ENCODE measurements at places on chromosomes 4 and X. TPM values are rescaled to one million over a fixed set of nuclear protein-coding genes. Genes with fewer than 3 reads are reported as not detected.

Gene HSFX3
- polyA plus RNA-seq, result not detected

Gene S100P
- polyA plus RNA-seq, result 3.9 TPM

Gene SMIM31
- polyA plus RNA-seq, result not detected

Gene ADAM29
- polyA plus RNA-seq, result not detected

Gene MAOB
- not detected for polyA plus RNA-seq

Gene ZNF674
- 1.4 TPM for polyA plus RNA-seq

Gene FAM50A
- polyA plus RNA-seq, result 35.6 TPM

Gene CT47A1
- polyA plus RNA-seq, result not detected

Gene ABLIM2
- 0.44 TPM for polyA plus RNA-seq

Gene UGT2A3
- not detected for polyA plus RNA-seq

Gene TMSB15A
- polyA plus RNA-seq, result not detected

Gene LONRF3
- 2.8 TPM for polyA plus RNA-seq

Gene FRAS1
- not detected for polyA plus RNA-seq

Gene GUCY1A1
- polyA plus RNA-seq, result not detected

DNA sequence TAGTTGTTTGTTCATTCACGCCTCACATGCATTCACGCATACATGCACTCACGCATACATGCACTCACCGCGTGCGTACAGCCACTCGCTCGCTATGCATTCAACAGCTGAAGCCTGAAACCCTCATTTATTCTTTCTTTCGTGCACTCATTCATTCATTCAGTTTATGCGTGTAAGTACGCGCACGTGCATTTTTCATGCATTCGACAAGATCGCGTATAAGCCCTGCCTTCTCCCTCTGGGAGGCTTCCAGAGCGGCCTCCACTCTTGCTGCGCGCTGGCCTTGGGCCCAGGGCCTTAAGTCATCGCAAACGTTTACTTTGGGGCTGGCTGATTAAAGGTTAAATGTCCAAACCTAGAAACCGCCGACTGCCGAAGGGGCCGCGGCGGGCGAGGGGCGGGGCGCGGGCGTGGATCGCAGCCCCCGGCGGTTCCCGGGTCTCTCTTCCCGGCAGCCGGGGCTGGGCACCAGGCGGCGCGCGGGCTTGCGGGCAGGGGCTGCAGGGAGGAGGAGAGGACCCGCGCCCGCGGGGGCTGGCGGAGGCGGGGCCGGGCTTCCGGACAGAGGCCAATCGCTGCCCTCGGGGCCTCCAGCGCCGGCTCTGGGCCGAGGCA is at the start of gene GYG2:
Gene GYG2 (plus strand): TSS at position 587 of the 615 bp plus-strand sequence. CDS start 1,259 bp downstream, outside the sequence.
- no peak for DNase-seq

GRCh38 chrX:24479924-24480323 is 14.8 kb downstream of the PDK3 start:
- DNase-seq, result peak; percentile 94

DNA sequence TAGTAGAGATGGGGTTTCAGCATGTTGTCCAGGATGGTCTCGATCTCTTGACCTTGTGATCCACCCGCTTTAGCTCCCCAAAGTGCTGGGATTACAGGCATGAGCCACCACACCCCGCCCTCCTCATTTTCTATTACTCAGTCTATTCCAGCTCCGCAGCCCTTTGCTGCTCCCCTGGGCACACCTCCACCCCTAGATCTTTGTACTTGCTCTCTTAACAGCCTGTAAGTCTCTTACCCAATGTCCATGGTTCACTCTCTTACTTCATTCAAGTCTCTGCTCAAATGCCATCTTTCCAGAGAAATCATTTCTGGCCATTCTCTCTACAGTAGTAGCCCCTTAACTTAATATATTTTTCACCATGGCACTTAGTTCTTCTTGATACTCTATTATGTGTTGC is 64.7 kb downstream of the LDB2 start:
- DNase-seq, result no peak

GRCh38 chr4:139609647-139610046 is 53.6 kb upstream of the SETD7 start:
- no peak for DNase-seq

- peak; percentile 40 for DNase-seq
Observed at GRCh38 chr4:122503214-122503613, 46.7 kb upstream of the IL2 start.

GRCh38 chrX:141469469-141469868 is 115.1 kb downstream of the SPANXA1 start:
- DNase-seq, result no peak

DNA sequence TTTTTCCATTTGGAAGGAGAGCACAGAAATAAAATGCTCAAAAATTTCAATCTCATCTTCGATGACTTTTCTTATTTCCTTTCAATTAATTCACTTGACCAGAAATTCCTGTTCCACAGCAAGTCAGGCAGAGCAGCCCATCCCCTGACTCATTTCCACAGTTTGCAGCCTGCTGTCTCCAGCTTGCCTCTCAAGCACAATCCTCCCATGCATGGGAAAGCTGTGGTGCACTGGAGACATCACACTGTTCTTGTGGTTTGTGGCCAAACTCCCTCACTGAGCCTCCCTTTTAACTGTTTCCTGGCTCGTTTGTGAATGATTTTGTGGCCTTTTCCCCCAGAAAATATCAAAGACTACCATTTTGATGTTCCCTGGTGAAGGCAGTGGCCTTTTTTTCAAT is 114.0 kb upstream of the ENPEP start:
- DNase-seq, result no peak

GRCh38 chrX:46913667-46914066 is 1.4 kb downstream of the JADE3 start:
- no peak for DNase-seq

GRCh38 chrX:32867781-32868523 is 343.4 kb downstream of the DMD start:
- DNase-seq, result no peak

DNA sequence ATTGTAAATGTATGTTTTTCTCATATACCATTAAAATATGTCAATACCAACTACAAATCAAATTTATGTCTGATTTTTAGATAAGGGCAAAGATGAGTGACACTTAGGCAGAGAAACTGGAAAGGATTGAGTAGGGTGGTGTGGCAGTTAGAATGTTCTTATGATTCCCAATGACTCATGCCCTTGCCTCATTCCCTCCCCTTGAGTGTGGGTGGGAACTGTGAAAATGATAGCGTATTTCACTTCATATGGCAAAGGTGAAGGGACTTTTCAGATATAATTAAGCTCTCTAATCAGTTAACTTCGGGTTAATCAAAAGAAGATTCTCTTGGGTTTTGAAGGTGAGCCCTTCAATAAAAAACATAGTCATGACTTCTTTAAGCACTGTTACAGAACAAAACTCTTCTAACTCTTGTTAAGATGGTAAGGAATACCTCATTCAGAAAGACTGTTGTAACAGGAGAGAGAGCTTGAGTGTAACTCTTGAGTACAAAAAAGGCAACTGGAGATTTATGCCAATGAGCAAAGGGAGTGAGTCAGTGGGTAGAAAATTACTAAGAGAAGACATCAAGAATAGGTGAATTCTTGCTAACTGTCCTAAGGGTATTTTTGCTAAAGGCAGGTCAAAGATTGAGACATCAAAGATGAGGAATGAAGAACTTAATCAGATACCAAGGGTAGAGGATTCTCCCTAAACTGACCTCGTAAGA is 329.5 kb downstream of the KCTD8 start:
- DNase-seq, result no peak

DNA sequence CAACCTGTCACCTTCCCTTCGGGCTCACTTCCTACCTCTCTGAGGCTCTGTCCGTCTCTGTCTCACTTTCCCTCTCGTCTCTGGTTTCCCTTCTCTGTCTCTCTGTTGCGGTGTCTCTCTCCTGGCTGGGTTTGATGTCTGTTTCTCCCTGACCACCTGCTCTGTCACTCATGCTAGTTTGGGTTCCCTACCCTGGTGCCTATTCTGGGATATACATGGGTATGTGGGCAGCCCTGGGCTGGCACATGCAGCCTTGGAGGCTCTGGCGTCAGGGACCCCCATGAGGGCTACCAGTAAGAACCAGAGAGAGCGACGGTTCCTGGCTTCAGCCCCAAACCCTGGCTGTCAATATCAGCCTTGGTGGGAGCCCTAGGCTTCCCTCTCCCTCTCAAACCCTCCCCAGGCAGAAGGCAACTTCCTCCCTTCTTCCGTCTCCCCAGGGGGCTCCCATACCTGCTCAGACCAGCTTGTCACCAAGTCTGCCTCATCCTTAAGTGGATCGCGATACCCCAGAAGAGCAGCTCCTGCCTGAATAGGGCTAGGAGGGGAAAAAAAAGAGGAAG is 314 bp downstream of the DNASE1L1 start:
- DNase-seq, result no peak

DNA sequence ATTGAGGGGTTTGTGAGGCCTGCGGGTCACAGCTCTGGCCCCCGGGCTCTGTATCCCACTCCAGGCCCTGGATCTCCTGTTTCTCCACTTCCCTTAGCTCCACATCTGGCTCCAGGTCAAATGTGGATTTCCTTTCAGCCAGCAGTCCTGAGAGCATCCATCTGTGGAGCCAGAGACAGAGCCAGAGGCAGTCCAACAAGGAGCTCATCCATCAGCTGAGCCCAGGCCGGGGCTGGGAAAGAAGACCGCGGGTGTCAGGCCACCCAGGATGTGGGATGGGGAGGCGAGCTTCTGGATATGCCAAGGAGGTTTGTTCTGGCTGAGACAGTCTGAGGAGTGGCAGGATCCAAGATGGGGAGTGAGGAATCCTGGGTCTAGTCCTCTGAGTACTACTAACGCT is 91.7 kb downstream of the EFNB1 start:
- DNase-seq, result no peak

GRCh38 chr4:74293558-74293957 is 14.7 kb upstream of the EPGN start:
- DNase-seq, result no peak

- DNase-seq, result no peak
Observed at GRCh38 chrX:143571521-143571920, 54.2 kb upstream of the SPANXN3 start.

- no peak for DNase-seq
Observed at GRCh38 chr4:61805979-61806378, 605.9 kb downstream of the ADGRL3 start.

DNA sequence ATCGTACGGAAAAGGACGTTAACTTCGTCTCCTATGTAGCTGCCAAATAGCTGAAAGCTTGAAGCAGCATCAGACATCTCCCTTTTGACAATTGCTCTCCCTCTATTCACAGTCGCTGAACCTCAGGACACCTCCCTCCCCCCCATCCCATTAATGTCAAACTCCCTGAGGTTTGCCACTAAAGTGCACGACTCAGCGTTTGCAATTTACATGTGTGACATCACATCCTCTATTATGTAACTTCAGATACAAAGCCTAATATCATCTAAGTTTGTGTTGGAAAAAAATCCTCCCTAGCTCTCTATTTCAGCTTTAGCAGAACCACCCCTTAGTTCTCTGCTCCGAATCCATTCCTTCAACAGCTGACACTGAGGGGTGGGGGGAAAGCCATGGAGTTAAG is 5.5 kb upstream of the NR3C2 start:
- DNase-seq, result peak; percentile 71

- no peak for DNase-seq
Observed at GRCh38 chrX:119303137-119303536, 67.1 kb downstream of the PGRMC1 start.

DNA sequence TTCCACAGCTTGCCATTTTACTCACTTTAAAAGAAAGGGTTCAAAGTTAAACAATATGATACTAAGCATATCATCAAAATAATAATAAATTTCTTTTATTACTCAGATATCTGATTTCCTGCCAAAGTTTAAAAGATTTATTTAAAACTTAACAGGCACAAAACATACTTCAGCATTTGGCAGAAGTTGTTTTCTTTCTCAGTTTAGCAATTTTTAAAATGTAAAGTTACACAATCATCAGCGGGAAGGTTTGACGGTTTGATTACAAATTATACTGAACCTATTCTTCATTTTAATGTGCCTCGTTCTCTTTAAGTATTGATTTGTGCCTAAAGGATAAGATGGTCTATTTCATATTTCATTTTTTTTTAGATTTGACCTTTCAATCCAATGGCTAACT is 227.2 kb downstream of the APBB2 start:
- DNase-seq, result no peak

DNA sequence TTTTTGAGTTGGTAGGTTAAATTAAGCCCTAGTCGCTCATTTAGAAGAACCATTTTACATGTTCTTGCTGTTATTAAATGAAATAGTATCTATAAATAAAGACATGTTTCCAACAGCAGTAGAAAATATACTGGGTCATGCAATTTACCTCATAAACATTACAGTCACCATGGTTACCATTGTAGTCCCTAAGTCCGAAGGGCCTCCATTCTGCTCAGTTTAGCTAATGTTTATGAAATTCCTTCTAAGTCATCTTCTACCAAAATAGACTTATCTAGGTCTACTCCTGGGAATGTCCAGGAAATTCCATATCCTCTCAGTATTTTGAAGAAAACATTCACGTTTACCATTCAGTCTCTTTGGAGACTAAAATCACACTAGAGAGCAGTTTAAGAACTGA is 292.5 kb upstream of the DCAF8L1 start:
- no peak for DNase-seq

- no peak for DNase-seq
Observed at GRCh38 chr4:56127716-56128115, 179.0 kb downstream of the CEP135 start.

GRCh38 chrX:45454290-45454689 is 253.6 kb upstream of the DIPK2B start:
- no peak for DNase-seq

GRCh38 chrX:104659005-104659744 is 93.2 kb downstream of the IL1RAPL2 start:
- DNase-seq, result no peak

DNA sequence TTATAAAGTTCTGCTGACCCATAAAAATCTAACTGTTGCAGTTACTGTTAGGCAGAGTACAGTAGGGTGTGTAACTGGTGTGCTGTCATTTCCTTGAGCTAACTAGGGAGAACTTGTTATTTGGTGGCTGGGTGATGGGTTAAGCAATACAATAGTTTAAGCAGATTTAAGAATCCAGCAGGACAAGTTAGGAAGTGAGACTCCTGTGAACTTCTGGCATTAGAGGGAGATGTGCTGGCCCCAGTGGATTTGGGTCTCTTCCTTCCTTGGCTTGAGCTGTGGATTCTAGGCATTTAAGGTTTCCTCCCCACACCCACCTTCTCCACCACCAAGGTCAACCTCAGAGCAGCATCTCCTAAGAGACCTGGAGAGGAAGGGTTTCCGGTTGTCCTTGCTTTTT is 70.5 kb downstream of the CLCN5 start:
- DNase-seq, result no peak

DNA sequence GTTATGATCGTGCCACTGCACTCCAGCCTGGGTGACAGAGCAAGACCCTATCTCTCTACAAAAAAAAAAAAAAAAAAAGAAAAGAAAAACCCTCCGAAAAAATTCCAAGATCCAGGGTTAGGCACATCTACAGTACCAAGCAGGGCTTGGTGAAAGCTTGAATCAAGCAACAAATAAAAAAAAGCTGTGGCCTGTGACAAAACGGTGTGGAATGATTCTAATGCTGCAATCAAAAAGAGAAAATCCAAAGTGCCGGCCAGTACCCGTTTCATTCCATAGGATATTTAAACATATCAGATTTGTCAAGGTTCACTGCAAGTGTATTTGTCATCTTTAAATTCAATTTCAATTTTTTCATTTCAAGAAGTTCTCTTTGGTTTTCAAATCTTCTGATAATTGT is 20.5 kb downstream of the RWDD4 start:
- DNase-seq, result no peak

DNA sequence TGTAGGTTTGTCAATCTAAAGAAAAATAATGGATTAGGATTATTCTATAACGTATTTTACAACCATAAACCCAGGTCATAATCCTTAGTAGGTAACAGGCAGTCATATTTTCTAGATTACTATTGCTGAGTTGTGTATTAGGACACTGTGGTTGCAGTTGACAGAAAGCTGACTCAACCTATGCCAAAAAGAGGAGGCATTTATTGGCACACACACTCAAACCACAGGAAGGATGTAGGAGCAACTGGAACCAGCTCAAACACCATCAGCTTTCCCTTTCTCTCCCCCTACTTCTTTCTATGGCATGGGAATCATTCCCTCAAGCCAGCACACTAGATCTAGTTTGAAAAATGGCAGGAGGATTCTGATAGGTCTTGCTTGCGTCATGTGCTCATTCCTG is 136.4 kb upstream of the FAM9C start:
- no peak for DNase-seq

Data from CD4-positive, alpha-beta memory T cell (primary cell).